COR-L47 (cell line): ENCODE measurements at places on chromosomes 6 and 20.

DNA sequence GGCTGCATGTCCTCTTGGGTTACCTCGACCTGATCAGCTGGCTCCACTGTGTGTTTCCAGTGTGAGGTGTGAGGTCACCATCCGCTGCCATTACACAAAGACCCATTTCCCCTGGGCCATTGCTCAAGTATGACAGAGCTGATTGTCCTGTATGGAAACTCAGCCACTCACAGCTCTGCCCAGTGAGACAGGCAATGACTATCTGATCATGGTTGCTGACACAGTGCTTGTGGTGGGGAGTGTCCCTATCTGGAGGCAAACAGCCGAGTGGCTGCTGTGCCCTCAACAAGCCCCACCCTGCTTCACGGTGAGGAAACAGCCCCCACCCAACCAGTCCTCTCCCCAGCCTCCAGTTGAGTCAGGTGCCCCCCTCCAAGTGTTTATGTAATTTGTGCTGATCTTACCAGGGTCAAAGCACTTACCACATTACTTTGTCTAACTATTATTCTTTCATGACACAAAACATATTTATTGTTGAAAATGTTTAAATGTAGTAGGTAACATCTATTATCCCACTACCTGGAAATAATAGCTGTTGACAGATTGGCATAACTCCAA lies 11.7 kb upstream of the MAPK13 start:
- peak; percentile 79 for DNase-seq

DNA sequence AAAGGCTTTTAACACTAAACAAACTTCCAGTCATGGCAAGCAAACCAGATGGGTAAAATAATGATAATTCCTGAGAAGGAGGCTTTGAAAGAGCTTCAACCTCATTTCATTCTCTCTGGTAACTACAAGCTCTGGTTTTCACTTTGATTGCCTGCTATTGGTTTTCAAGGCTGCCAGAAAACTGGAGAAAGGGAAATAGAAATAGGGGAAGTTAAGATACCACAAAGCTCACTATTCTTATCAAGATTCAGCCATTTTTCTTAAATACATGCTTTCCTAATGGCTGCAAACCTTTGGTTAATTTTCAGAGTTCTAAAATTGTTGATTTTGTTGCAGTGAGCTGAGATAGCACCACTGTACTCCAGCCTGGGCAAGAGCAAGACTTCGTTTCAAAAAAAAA lies 42.5 kb upstream of the NELFCD start:
- DNase-seq, result no peak

- no peak for DNase-seq
These were observed 69.9 kb downstream of the FYN start for GRCh38 chr6:111803371-111803770.

- no peak for DNase-seq
These were observed 56.4 kb downstream of the TTI1 start for GRCh38 chr20:37976887-37977286.

DNA sequence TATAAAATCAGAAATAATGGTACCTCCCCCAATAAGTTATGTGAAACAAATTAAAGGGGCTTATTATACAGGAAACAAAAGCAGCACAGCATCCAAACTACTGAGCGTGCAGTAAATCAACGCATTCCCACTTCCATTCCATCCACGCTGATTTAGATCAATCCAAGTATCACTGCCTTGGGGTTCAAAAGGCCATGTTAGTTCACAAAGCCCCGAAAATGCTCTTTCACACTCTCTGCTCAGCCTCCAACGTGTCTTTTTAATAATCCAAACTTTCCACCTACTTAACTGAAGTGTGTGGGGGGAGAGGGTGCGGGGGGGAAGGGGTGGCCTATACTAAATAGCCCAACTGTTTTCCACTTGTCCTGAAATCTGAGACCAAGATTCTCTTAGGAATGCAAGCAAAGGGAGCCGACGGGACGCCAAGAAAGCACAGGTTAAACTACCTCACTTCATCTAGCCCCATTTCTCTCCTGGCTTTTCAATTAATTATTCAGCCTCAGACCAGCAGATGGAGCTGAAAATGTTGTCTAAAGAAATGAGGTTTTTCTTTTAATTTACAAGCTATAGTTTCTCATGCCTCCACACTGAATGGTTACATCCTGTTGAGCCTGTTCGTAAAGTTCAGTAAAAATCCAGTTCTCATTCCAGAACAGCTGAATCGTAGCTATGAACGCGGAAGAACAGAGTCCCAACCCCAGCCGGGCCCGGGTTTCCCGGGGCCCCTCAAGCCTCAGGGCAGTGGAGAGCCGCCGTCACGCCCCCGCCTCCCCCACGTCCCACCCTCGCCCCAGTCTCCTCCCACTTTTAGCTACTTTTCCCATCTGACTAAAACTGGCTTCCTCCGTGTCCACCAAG lies 1.0 kb upstream of the NXT1 start:
- peak; percentile 37 for DNase-seq

DNA sequence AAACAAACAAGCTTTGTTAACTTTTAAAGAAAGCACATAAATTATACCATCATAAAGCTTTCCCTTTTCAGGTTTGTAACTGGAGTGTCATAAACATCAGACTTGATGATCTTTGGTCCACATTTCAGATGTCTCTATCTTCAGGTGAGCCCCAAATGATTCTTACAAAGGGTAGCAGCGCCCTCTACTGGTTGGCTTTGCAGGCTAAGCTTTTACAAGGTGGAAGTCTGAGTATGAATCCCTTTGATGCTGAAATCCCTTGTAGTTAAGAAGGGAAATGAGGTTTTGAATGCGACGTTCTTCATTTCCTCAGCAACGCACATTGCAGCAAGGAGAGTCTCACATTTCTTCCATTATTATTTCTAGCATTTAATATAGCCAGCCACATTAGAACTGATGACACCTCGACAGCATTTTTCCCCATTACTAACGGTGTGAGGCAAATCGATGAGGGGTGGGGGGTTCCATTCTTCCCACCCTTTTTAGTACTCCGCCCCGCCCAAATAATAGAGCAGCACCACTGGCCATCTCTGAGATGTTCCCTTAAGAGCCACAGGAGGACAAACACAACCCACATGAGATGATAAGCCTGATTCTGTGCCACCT lies 126.3 kb upstream of the NT5E start:
- DNase-seq, result peak; percentile 76

GRCh38 chr6:117992856-117993255 lies 85.8 kb downstream of the SLC35F1 start:
- DNase-seq, result no peak

DNA sequence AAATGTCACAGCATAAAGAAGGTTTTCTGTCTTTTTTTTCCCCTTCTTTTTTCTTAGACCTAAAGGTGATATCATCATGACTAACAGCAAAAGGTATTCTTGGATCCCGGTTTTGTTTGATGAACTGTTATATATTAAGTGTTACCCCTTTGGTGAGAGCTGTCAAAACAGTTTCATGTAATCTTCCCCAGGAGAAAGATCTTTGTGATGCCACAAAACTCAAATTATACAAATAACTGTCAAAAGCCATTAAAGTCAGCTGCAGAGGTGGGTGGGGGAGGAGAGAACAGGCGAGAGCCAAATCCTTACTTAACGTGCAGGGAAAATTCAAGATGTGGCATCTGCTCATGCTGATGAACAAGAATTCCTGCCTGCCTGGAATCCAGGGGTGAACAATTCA lies 258.2 kb downstream of the BMP7 start:
- no peak for DNase-seq

- DNase-seq, result no peak
These were observed 23.3 kb upstream of the ARHGAP18 start for GRCh38 chr6:129733290-129733689.

GRCh38 chr6:14638906-14639761 lies 521.6 kb downstream of the CD83 start:
- peak; percentile 79 for DNase-seq

DNA sequence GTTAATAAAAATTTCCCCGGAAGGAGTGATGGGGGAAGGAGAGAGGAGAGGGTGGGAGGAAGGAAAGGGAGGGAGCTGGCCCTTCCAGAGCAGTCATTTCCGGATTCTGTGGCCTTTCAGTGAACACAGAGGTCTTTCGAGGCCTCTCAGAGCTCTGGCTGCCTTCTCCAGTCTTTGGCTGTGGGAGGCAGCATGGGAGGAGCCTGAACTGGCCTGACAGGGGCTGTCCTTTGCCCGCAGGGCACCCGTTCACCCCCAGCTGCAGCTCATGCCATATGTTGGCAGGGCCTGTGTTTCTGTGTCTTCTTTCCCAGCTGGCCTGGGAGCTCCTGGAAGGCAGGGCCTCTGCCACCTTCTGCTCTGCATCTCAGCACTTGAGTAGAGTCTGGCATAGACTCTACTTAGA lies 95.5 kb downstream of the PPP1R14C start:
- DNase-seq, result no peak

DNA sequence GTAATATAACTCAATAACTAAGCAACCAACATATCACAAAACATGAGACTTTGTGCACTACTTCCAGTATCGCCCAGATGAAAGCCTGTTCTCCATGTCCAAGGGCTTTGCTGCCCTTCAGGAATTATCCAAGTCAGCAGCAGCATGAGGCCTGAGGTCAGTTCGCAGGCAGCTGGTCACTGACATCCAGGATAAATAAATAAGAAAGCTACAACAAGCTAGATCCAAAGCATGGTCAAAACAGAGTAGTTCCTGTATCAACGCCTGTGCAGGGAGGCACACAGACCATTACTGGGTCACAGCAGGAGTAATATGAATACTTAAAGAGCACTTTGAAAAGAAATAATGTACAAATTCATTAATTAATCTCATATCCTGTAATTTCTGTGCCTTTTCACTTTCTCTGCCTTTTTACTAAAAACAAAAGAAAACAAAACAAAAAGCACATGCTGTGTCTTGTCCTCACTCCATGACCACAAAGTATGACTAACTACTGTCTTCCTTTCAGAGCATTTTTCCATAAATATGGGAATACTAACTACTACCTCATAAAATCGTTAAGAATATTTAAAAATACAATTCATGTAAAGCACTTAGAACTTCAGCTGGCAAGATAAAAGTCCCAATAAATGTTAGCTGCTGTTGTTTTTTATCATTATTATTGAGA lies 374.9 kb upstream of the IRAK1BP1 start:
- DNase-seq, result no peak

DNA sequence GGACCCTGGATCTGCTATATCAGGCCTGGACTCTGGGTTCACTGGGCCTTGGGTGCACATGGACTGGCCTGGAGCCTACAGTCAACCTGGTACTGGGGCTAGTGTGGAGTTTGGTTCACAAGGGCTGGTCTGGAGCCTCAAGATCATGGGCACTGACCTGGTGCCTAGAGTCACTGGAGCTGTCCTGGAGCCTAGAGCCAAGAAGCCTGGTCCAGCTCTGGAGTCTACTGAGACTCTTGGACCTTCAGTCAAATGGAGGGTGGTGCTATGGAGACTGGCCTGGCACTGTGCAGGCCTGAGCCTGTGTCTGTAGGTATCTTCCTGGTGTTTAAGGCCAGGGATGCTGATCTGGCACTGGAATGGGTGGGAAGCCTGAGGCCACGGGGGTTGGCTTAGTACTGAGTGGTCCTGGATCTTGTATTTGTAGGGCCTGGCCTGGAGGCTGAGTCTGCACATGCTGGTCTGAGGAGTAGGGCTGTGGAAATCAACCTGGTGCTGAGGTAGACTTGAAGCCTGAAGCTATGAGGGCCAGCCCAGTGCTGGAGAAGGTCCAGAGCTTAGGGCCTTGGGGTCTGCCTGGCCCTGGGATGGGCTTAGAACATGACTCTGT lies 16.5 kb upstream of the WFDC9 start:
- no peak for DNase-seq

- no peak for DNase-seq
These were observed 36.0 kb upstream of the MTRF1L start for GRCh38 chr6:153038378-153039057.

GRCh38 chr20:4665591-4665990 lies 56.1 kb upstream of the PRND start:
- DNase-seq, result no peak

GRCh38 chr6:30612687-30613248 lies 4.3 kb downstream of the PPP1R10 start:
- DNase-seq, result no peak

GRCh38 chr6:21109391-21110178 lies 484.0 kb upstream of the SOX4 start:
- DNase-seq, result no peak
